ENCODE measurements at places on chromosomes 3 and 15.

DNA sequence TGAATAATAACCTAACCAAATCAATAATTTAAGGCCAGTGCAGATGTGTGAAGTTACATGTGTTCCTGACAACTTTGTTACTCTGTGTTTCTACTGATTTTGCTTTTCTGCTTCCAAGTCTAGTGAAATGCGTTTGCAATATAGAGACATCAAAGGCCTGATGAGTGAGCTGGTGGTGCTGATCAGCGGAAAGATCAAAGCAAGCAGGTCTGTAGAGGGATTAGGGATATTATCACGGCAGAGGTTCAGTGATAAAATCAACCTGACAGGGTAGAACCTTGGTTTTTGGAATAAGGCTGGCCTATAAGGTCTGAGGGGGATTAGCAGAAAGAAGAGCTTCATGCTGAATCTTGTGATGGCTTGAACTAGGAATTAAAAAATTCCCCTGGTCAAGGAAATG lies 111.7 kb downstream of the EDEM1 start:
- no peak for DNase-seq

DNA sequence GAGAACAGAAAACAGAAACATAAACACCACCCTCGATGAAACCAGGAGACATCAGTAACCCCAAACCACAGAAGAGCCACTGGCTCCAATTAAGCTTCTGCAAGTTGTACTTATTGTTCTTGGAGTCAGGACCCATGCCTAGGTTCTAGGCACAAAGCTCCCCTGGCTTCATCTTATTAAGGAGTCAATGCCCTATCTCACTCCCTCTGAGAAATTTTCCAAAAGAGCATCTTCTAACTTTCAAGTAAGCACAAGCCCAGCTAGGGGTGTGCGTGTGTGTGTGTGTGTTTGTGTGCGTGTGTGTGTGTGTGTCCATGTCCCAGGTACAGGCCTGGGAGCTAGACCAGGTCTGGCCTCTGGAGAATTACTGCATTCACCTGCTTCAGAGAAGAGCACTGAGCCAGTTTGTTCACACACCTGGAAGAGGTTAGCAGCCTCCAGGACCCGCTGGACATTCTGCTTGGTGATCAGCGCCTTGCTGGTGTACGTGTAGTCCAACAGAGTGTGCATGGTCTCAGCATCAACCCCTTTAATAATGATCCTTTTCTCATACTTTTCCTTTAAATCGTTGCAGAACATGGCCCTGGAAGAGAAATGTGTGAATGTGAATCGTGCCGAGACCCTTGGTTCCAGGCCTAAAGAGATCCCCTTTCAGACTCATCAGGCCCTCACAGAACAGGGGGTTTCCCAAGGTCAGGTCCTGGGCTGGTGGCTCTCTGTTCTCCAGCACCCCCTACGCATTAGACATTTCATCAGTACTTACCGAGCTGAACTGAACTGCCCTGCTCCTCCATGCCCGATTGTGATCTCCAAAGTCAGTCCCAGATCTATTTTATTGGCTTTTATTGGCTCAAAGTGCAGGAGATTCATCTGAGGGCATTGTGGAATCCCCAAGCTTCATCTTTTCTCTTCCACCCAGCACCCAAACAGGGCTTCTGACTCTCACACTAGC lies 27.8 kb downstream of the KLHL6 start:
- no peak for DNase-seq

GRCh38 chr3:86985181-86985826 lies 5.6 kb downstream of the VGLL3 start:
- DNase-seq, result no peak

- DNase-seq, result no peak
Observed at GRCh38 chr15:42348083-42348482, 11.2 kb upstream of the CAPN3 start.

DNA sequence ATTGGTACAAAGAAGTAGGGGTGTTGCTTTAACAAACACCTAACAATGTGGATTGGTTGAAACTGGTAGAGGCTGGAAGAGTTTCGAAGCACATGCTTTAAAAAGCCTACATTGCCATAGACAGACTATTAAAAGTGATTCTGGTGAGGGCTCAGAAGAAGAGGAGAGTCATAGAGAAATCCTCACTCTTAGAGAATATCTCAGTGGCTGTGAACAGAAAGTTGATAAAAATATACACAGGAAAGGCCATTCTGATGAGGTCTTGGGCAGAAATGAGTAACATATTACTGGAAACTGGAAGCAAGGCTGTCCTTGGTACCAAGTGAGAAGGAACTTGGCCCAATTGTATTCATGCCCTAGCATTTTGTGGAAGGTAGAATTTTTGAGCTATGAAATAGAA lies 173.7 kb upstream of the CRBN start:
- no peak for DNase-seq

DNA sequence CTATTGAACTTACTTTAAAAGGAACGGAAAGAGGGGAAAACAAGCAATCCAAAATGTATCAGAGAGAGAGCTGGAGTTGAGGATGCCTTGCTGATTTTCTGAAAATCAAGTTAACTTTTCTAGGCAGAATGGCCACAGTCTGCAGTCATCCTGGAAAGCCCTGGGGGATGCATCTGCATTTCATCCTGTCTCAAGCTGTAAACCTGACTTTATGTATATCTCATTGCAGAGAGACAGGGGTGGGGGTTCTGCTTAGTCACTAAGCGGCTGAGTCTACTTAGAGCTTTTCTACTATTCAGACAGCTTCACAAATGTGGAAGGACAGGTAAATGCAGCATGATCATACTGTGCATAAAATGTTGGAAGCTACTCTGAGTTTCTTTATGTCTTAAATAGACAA lies 41.4 kb downstream of the MRPS25 start:
- no peak for DNase-seq

- no peak for DNase-seq
Observed at GRCh38 chr3:41933154-41933676, 28.7 kb downstream of the ULK4 start.

DNA sequence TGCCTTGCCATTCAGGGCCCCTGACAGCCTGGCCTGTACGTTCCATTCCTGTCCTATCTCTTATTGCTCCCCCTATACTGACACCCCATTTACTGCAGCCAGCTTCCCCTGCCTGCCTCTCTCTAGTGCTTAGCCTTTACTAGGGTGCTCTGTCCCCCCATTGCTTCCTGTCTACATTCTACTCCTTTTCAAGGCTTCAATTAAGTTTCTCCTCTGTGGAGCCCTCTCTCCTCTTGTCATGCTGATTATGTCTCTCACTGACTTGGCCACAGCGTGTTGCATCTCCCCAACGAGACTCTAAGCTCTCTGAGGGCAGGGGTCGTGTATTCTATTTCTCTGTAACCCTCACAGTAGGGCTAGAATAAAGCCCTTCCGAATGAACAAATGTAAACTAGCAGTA lies 185.2 kb downstream of the RPLP1 start:
- DNase-seq, result no peak

DNA sequence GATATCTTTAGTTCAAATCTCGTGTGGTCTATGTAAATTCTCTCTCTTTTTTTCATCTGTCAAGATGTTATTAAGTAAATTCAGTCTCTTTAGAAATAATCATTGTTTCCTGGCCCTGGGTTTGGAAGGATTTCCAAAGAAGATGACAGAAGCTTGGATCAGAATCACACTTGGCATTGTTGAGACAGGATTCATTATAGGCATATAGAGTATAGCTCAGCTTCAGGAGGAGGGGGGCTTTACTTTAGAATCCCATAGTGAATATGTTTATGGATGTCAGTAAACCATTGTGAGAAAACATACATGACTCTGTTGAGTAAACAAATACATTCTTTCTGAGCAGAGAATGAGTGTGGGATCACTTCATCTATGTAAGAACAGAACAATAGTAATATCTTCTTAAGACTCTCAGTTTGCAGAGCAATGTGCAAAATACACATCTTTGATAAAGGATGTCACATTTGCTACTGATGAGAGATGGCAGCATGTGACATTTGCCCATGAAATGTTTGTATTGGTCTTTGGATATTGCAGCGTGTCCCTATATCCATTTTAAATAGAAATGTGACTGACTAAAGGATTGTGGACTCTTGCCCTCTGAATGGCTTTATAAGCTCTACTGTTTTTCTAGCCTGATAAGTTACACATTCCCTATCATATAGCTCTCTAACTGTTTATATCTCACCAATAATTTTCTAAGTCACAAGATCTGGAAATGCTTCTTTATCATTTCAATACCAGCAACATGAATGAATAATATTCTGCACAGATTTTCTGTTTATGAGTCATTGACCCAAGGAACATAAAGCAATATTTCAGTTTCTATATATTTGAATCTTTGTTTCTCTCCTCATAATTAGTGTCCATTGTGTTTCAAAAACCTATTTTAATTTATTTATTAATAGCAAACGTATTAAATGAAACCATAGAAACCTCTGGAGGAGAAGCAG lies 95.6 kb upstream of the THRB start:
- DNase-seq, result no peak

DNA sequence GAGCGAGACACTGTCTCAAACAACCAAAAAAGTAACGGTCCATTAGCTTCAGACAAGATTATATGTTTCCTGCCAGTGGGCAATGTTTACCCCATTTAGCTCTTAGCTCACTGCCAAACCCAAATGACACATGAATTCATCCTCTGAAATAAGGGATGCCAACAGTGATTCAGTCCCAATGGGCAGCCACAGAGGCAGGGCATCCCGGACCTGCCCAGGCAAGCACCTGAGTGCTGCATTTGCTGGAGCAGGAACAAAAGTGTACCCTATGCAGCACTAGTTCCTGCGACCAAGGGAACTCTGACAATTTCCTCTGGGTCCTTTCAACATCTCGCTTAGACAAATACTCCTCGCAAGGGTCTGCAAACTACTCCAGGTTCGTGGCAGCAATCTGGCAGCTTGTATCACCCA lies 8.0 kb downstream of the IP6K2 start:
- DNase-seq, result no peak

GRCh38 chr3:38168151-38169026 lies 3.1 kb downstream of the OXSR1 start:
- DNase-seq, result no peak

DNA sequence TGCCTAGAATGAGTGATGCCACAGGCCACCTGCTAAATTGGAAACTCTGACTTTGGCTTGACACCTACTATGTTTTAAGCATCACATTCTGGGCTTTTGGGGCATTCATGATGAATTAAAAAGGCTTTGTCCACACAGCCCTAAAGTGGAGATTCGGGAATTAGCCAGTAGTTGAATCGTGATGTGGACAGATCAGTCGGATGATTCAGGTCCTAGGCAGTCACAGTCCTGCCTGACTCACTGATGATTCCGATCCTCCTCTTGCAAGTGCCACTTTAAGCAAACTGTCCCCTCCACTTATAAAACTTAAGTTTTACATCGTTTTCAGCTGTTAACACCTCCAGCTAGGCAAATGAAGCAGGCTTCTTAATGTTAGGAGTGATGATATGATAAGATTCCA lies 75.3 kb downstream of the SYNPR start:
- DNase-seq, result no peak

GRCh38 chr3:137582484-137582883 lies 181.6 kb upstream of the SOX14 start:
- DNase-seq, result no peak

DNA sequence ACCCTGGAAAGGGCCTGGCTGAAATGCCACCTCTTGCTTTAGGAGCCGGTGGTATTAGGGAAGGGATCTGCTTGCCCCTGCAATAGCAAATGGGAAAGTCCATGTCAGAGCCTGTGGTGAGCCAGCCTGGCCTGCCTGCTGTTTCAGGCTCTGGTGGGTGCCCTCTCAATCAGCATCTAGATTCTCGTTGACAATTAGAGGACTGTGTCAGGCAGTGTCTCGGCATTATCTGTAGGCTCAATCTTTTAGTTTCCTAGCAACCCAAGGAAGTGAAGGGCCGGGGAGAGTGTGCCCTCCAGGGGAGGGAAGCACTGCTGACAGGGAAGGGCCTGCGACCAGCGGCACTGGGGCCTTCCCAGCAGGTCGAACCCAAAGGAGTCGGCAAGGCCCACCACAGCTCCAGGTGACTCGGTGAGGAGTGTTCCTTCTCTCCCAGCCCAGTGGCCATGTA lies 42.1 kb downstream of the TLE3 start:
- no peak for DNase-seq

GRCh38 chr15:23467110-23467600 lies 20.1 kb upstream of the GOLGA6L2 start:
- no peak for DNase-seq

GRCh38 chr3:141881702-141882101 lies 5.3 kb downstream of the ATP1B3 start:
- no peak for DNase-seq

DNA sequence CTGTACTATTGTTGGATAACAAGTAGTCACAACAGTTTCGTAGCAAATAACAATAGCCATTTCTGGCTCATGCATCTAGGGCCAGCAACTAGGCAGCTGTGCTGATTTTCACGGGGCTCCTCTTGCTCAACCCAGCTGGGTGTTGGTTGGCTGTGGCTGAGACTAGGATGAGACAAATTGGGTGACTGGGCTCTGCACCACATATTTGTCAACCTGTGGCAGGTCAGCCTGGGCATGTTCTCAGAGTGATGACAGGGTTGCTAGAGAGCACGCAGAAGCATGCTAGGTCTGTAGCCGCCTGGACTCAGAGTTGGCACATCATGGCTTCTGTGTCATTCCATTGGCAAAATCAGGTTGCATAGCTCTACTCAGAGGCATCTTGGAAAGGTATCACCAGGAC lies 175.9 kb downstream of the OTOL1 start:
- DNase-seq, result no peak

- DNase-seq, result no peak
Observed at GRCh38 chr3:106068795-106069194, 200.0 kb upstream of the CBLB start.

DNA sequence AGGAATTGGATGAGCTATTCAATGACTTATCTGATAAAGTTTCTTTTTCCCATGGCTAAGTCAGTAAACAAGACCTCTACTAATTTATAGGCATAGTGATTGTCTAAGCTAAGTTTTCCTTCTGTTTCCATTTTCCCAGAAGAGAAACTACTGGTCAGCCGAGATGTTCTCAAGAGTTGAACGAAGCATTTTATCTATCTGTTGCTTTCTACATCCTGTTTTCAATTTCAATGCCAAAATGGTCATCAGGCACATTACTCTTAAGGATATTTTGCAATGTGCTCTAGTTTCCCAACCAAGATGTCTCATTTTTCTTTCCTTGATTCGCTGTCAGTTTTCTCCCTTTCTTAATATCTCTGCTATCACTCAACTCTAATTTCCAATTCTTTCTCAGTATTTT lies 228.7 kb downstream of the MBNL1 start:
- DNase-seq, result no peak

- DNase-seq, result no peak
Observed at GRCh38 chr15:36907295-36907694, 193.1 kb downstream of the MEIS2 start.
